Panc1 (cell line): ENCODE measurements at places on chromosomes 16 and 17.
A peak's percentile ranks its signal among the peaks of the same experiment; 100 is the strongest.

GRCh38 chr17:50508573-50509460 lies 578 bp downstream of the MYCBPAP start:
- no peak for DNase-seq

- no peak for DNase-seq
Measured at GRCh38 chr16:77963185-77964044, 58.9 kb upstream of the CLEC3A start.

DNA sequence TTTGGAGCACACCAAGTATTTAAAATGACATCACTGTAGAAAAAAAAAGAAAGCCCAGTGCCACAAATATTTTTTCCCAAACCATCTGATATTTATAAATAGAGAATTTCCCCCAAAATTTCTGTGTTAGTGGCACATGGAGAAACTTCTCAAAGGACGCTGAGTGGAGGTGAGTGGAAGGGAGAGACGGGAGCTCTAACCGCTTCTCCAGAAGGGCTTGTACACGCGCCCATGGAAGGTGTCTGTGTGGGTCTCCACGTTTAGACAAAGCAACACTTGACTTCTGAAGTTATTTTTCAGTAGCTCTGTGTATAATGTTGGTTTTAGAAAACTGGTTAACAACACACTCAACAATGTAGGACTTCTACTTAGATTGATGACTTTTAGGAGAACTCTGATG lies 1.0 kb downstream of the MYOCD start:
- no peak for DNase-seq

DNA sequence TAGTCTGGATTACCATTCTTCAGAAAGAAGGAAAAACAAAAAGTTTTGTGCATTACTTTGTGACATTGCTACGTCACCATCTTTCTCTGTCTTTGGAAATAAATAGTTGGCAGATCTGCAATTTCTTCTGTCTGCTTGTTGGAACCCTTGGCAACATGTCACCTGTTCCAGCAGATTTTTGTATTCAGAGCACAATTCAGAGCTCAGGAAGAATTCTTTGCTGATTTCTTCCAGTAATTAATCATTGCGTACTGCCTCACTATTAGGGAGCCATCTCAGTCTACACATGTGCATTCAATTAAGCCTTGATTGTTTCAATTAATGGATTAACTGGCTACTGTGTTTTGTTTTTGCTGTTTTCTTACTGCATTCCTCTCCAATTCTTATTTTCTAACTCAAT lies 467.2 kb downstream of the CDH8 start:
- no peak for DNase-seq

- DNase-seq, result no peak
Measured at GRCh38 chr16:17780181-17780580, 309.4 kb upstream of the XYLT1 start.

GRCh38 chr16:22267764-22268163 lies 29.4 kb upstream of the POLR3E start:
- DNase-seq, result no peak

DNA sequence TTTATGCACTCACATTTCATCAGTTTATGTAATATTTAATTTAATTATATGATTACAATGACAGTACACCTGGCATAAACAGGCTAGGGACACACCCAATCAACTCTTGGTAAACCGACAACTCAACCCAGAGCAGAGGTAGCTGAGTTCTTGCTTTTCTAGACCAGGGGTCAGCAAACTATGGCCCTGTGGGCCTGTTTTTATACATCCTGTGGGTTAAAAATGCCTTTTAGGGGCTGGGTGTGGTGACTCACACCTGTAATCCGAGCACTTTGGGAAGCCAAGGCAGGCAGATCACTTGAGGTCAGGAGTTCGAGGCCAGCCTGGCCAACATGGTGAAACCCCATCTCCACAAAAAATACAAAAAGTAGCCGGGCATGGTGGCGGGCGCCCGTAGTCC lies 99.2 kb upstream of the TMEM97 start:
- DNase-seq, result no peak

DNA sequence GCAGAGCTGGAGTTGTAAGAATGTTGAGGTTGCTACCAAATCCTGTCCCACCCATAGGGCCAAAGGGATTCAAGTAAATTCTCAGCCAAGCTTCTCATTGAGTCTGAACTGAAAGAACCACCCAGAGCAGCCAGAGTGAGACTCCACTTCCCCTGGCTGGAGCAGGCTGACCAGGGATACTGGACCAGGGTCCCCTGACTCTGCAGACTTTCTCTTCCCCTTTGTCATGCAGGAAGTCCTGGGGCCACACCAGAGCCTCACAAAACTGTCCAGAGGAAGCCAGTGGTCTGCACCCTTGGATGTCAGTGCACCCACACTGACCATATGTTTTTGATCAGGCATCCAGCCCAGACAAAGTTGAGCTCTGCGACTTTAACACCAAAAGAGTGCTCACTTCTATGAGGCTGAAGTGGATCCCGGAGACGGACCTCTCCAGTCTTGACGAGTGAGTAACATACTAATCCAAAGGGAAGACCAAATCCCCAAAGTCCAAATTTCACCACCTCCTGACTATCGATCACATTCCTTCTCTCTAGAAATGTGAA lies 4.1 kb downstream of the NXN start:
- DNase-seq, result no peak

DNA sequence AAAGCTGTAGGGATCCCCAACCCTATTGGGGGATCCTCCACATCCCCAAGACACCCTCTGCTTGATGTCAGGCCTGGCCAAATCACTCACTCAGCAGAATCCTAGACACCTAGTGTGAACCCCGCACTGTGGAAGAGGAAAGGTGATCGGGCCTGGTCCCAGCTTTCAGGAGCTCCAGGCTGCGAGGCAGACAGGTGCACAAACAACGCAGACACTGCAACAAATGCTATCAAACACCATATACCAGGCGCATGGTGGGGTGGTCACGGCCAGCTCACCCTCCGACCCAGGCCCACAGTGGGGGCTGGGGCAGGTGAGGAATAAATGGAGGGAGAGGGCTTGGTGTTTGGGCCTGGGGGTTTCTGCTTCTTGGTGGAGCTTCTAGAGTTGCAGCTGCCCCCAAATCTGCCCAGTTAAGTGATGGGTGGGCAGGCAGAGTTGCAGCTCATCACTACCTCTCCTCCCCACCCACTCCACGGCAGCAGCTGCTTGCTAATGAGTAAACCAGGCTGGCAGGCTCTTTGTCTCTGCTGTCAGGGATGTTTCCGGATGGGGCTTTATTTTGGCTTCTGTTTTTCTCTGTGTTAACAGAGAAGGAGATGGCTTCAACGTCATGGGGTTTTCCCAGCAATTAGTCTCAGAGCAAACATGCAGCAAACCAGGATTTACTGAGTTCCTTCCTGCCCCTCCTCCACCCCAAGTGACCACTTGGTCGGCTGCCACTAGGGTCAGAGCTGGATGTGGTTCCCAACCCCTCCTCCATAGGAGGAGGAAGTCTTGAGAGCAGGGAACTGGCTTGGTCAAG lies 46.6 kb downstream of the PECAM1 start:
- DNase-seq, result no peak

- no peak for DNase-seq
Measured at GRCh38 chr16:89155184-89155679, 16.3 kb upstream of the CDH15 start.

DNA sequence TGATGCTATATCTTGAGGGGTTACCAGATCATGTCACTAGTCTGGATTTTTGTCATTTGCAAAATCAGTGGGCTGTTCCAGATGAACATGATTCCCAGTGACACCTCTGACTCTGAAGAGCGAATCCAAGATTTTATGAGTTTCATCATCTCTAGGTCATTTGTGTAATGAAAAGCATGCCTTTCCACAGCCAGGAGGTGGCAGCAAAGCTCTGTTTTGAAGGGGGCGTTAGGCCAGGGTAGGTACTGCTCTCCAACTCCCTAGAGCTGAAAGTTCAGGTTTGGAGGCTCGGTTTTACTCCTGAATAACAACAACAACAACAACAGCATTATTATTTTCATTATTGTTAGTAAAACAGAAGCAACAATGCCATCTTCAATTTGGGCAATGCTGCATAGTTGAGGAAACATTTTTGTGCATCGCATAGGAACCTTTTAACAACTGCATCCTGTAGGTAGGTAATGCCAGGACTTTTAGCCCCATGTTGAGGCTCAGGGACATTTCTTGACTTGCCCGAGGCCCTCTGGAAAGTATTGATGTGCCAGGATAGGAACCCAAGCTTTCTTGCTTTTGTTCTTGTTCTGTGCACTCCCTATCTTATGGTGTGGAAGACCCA lies 77.0 kb downstream of the MYH13 start:
- DNase-seq, result peak; percentile 22

DNA sequence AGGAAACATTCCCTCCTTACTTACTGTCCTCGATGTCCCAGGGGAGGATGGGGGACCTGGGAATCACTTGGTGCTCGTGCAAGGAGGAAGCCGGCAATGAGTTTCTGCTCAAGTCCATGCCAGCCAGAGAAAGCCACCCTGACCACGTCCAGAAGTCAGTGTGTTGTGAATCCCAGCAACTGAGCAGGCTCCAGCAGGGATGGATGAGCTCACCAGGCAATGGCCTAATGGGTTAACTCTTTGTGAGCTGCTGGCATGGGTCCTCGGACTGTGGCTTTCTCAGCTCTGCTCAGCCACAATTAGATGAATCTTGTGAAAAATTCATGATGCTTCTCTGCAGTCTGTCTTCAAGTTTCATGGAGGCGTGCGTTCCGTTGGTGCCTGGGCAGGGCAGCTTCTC lies at the start of gene PIRT:
Gene PIRT, minus strand, starts transcription at position 167 of the 400 bp plus-strand sequence. CDS start 12,442 bp downstream, outside the sequence.
- DNase-seq, result no peak

GRCh38 chr17:6701719-6702118 lies 11.4 kb downstream of the SLC13A5 start:
- no peak for DNase-seq

GRCh38 chr17:4004517-4005295 lies 40.5 kb upstream of the ATP2A3 start:
- no peak for DNase-seq

- no peak for DNase-seq
Measured at GRCh38 chr16:65781855-65782254, 584.6 kb upstream of the CDH5 start.
